ENCODE measurements at places on chromosomes 12 and 14.
A peak's percentile ranks its signal among the peaks of the same experiment; 100 is the strongest.

- no peak for DNase-seq
Measured at GRCh38 chr12:78864870-78865463, 393 bp downstream of the SYT1 start.

DNA sequence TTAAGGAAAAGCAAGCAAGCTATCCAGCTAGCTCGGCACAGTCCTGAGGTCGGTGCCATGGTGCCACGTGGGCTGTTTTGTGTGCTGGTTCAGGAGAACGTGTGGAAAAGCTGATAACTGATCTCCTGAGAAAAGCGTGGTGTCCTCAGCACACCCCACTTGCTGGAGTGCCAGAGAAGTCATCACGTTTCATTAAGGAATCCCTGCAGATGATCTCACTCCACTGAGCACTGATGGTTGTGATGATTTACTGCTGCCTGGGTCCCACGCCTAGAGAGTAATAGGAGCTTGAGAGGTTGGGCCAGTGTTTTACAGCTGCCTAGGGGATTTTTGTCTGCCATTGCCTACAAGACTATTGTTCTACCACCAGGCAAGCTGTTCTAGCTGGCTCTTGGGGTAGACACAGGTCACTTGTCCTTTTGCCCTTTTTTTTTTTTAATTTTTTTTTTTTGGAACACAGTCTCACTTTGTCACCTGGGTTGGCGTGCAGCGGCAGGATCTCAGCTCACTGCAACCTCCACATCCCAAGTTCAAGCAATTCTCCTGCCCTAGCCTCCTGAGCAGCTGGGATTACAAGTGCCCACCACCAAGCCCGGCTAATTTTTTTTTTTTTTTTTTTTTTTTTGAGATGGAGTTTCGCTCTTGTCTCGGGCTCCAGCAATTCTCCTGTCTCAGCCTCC lies 42.3 kb upstream of the EVL start:
- DNase-seq = no peak

- no peak for DNase-seq
Measured at GRCh38 chr14:74599946-74600345, 12.1 kb downstream of the LTBP2 start.

- peak; percentile 60 for DNase-seq
Measured at GRCh38 chr12:57241402-57242310, 9.3 kb downstream of the STAC3 start.

GRCh38 chr14:97791906-97792305 lies 994.7 kb downstream of the VRK1 start:
- no peak for DNase-seq

- DNase-seq = no peak
Measured at GRCh38 chr12:107519906-107520859, 165.4 kb upstream of the PWP1 start.

- no peak for DNase-seq
Measured at GRCh38 chr12:123096741-123097140, 54.1 kb downstream of the PITPNM2 start.

DNA sequence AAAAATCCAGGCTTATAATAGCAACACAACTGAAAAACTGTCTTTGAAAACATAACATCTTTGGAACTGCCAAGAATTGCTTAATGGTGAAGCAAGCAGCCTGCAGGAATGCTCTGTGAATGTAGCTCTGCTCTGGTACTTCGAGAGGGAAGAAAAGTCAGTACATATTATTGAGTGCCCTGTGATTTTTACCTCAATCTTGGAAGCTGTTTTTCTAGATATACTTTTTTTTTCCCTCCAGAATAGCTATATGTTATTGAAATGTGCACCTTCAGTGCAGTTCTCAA lies 508.1 kb downstream of the PCNX1 start:
- no peak for DNase-seq

DNA sequence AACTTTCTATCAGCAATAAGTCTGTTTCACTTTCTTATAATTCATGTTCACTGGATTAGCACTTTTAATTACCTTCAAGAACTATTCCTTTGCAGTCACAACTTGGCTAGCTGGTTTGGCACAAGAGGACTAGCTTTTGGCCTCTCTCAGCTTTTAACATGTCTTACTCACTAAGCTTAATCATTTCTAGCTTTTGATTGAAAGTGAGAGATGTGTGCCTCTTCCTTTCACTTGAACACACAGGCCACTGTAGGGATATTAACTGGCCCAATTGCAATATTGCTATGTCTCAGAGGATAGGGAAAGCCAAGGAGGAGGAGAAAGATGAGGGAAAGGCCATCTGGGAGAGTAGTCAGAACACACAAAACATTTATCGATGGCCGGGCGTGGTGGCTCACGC lies 92.7 kb downstream of the PRICKLE1 start:
- no peak for DNase-seq

DNA sequence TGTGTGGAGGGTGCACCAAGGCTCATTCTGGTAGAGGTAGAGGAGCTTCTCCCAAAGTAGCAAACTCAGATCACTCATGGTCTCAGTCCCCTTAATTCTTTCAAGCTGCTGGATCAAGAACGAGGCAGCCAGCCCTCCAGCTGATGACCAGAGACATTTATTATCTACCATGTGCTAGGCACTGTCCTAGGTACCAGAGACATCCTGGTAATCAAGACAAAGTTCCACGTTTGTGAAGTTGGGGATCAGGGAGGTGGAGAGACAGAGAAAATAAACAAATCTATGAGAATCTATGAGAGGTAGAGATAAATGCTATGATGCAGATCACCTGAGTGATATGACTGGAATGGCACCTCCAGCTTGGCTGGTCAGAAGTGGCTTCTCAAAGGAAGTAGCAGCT lies 130.2 kb downstream of the CRADD start:
- no peak for DNase-seq

- no peak for DNase-seq
Measured at GRCh38 chr12:57765003-57765697, 1.7 kb downstream of the CYP27B1 start.

DNA sequence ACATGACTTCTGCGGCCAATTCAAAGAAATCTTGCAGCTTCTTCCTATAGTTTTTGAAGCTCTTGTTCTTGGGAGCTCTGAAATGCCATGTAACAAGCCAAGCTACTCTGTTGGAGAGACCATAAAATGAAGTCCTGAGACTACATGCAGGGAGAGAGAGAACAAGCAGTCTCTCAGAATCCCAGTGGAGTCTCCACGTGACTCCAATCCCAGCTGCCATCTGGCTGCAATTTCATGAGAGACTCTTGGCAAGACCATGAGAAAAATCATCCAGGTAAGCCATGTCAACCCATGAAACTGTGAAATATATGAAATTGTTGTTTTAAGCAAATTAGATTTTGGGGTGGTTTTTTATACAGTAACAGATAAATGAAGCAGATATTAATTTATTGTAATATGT lies 54.4 kb downstream of the KLRG1 start:
- peak; percentile 24 for DNase-seq

DNA sequence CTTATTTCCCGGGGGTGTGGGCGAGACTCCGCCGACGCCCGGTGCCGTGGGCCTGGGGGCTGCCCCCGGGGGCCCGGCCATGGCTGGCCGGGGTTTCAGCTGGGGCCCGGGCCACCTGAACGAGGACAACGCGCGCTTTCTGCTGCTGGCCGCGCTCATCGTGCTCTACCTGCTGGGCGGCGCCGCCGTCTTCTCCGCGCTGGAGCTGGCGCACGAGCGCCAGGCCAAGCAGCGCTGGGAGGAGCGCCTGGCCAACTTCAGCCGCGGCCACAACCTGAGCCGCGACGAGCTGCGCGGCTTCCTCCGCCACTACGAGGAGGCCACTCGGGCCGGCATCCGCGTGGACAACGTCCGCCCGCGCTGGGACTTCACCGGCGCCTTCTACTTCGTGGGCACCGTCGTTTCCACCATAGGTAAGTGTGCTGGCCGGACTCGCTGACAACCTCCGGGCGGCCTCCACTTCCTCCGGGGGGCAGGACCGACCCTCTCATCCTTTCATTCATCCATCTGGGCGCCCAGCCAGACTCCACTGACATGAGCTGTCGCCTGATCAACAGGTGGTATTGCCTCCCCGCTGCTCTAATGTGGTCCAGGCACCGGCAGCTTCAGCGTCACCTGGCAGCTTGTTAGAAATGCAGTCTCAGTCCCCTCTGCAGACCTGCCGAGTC lies 467 bp downstream of the KCNK13 start:
- peak; percentile 39 for DNase-seq

DNA sequence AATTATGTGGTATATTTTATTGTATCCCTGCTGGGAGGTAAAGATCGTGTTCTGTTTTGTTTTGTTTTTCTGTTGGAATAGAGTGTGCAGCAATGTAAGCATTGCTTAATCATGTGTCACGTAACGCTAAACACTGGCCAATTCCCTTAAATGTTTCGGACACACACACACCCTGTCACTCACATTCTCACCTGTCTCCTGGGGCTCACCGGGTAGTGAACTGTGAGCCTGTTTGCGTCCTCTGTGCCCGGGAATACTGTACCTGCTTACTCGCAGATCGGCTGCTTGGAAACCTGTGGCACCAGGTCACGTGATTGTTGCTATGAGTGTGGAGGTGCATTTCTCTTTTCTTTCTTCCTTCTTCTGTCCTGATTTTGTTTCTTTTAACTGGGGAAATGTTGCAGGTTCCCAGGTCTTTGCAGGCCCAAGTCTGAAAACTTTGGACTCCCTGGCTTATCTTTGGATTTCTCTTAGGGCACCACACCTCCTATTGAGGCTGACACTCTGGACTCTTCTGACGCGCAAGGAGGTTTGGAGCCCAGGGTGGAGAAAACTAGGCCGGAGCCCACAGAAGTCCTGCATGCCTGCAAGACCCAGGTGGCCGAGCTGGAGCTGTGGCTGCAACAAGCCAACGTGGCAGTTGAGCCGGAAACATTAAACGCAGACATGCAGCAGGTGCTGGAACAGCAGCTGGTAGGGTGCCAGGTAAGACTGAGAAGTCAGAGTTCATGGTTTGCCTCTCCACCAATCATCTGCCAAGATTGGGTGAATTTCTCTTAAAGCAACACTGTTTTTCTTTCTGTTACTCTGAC lies 181.1 kb downstream of the ESR2 start:
- peak; percentile 36 for DNase-seq

- no peak for DNase-seq
Measured at GRCh38 chr14:101920271-101920670, 44.1 kb upstream of the DYNC1H1 start.

- peak; percentile 49 for DNase-seq
Measured at GRCh38 chr12:131711551-131712205, 788 bp downstream of the SFSWAP start.

GRCh38 chr12:103809154-103809553 lies 31.9 kb downstream of the NT5DC3 start:
- no peak for DNase-seq

GRCh38 chr14:30015489-30015888 lies 87.8 kb upstream of the PRKD1 start:
- no peak for DNase-seq

DNA sequence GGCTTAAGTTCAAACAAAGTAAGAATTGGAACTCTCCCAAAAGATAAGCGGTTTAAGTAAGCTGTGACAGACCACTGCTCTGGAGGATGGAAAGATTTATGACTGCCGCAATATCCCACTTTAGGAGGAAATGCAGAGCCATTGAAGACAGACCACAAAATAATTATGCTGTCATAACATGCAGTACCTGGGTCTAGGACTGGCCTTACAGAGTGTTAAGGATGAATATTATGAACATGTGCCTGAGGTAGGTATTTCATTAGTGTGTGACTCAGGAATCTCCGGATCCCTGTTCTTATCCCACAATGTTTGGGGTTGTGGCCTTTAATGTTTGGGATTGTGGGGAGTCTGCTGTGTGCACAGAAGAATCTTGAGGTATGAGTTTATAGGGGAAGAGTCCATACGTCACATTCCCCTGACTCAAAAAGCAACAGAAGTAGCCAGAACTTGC lies 114.9 kb downstream of the SAMD4A start:
- DNase-seq = no peak

DNA sequence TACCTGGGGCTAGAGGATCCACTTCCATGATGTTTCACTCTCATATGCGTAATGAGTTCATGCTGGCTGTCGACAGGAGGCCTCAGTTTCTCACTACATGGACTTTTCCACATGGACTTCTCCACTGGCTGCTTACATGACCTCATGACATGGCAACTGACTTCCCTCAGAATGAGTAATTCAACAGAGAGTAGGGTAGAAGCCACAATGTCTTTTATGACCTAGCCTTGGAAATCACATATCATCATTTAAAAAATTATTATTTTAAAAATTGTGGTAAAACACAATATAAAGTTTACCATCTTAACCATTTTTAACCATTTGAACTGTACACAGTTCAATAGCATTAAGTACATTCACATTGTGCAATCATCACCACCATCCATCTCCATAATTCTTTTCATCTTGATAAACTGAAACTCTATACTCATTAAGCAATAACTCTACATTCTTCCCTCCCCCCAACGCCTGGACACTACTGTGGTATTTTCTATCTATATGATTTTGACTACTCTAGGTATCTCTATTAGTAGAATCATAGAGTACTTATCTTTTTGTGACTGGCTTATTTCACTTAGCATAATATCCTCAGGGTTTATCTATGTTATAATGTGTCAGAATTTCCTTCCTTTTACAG lies 144.5 kb downstream of the TGFB3 start:
- no peak for DNase-seq

- peak; percentile 56 for DNase-seq
Measured at GRCh38 chr14:76514213-76514998, 138.5 kb downstream of the ESRRB start.

GRCh38 chr14:96592591-96593386 lies 90.6 kb downstream of the PAPOLA start:
- DNase-seq = no peak

DNA sequence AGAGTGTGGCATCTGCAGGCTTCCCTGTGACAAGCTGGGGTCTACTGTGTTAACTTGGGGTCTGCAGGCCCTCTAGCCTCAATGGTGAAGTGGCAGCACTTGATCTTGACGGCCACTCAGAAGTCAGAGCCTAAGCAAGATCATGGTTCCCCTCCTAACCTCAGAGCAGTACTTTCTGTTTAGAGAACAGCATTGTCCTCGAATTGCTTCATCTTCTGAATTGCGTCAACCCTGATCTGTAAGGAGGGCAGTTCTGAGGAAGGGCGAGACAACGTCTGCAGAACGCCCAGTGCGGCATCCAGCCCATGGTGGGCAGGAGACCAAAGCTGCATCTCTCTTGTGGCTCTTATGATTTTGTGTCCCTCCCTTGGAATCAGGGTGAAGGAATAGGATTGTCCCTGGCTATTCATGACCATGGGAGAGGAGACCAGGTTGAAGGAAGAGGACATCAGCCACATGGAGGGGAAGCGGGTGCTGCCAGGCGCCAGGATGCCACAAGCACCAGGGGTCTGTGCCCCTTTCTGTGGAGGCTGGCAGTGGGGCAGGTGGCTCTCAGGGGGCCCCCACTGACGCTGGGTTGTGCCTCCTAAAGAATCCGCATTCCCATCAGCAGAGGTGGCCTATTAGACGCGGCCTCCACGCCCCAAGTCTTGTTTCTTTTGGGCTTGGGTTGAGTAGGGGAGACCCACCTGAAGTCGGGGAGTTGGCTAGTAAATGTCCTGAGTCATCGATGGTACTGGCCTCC lies 2.2 kb downstream of the SERPINA9 start:
- DNase-seq = no peak
